ENCODE measurements at places on chromosomes 5 and 9. TPM values are rescaled to one million over a fixed set of nuclear protein-coding genes. Genes with fewer than 3 reads are reported as not detected.

Gene LMX1B
- not detected for total RNA-seq

Gene KIAA0825
- 3.6 TPM for total RNA-seq

Gene SV2C
- total RNA-seq, result not detected

Gene NR2F1
- total RNA-seq, result 90.8 TPM

Gene EQTN
- total RNA-seq, result not detected

Gene PCDH12
- under 0.01 TPM for total RNA-seq

Data from fibroblast of lung (primary cell).